ENCODE measurements at places on chromosomes 16 and 17. TPM values are rescaled to one million over a fixed set of nuclear protein-coding genes. Genes with fewer than 3 reads are reported as not detected.

GRCh38 chr16:14427371-14427948 lies 202.6 kb downstream of the PARN start:
- DNase-seq = no peak

Gene CD79B
- not detected for total RNA-seq

DNA sequence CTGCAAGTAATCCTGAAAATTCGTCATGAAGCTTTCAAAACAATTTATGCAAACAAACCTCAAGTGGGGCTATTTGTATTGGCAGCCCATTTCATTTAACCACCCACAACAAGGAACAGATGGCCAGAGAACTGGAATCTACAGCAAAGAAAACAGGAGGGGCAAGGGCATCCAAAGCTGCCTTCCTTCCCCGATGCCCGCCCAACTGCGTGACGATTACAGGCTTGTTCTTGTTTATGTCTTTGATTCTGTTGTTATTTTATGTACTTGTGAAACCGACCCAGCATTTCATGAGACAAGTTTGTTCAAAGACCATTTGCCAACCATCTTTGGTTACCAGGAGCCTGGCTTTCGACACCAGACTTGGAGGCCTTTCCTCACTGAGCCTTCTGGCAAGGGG lies 59.1 kb upstream of the IRX6 start:
- DNase-seq = no peak

Gene SLFN14
- total RNA-seq = not detected

DNA sequence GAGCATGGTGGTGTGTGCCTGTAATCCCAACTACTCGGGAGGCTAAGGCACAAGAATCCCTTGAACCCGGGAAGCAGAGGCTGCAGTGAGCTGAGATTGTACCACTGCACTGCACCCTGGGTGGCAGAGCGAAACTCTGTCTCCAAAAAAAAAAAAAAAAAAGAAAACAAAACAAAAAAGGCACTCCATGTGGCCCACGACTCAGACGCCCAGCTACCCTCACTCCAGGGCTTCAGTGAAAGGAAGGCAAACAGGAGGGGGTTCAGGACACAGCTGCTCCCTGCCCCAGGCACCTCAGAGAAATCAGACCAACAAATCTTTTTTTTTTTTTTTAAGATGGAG lies 91.7 kb downstream of the LITAF start:
- no peak for DNase-seq

- no peak for DNase-seq
Observed at GRCh38 chr16:411576-412265, 10.0 kb downstream of the DECR2 start.

GRCh38 chr17:69058165-69058564 lies 2.6 kb downstream of the ABCA9 start:
- no peak for DNase-seq

Gene ADPRM
- total RNA-seq = 12.7 TPM

Gene CCL1
- not detected for total RNA-seq

DNA sequence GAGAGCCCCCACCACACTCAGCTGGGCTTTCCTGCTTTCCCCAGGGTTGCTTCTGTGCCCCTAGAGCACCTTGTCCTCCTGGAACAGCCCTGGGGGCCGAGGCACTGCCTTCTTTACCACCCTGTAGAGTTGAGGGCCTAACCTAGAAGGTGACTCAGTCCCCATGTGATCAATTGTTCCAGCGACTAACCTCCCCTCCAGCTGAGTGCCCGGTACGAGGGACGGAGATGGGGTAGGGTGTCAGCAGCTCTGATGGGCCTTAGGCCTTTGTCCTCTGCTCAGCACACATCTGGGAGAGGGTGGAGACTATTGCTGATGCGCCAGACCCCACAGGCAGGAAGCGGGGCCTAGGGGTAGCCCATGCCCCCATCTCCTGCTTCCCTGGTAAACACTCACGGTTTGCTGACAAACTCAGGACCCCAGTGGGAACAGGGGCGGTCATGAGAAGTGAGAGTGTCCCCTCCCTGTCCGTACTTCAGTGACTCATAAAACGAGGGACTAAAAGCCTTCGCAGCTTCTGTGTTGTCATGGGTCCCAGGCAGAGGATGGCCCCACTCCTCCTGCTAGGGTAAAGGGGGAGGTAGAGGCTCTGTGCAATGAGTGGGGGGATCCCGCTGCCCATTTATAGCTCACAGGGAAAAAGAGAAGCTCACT lies 33.1 kb downstream of the NECAB2 start:
- DNase-seq = no peak

- no peak for DNase-seq
Observed at GRCh38 chr16:80913397-80913796, 93.3 kb downstream of the CMC2 start.

- no peak for DNase-seq
Observed at GRCh38 chr17:3956327-3956957, 7.8 kb downstream of the ATP2A3 start.

Gene VAT1L
- total RNA-seq = not detected

- no peak for DNase-seq
Observed at GRCh38 chr17:60423865-60424264, 1.6 kb downstream of the CHCT1 start.

- no peak for DNase-seq
Observed at GRCh38 chr17:7404737-7405349, 946 bp upstream of the TMEM256 start.

Gene AP2B1
- 208 TPM for total RNA-seq

Gene ADGRG1
- 4.6 TPM for total RNA-seq

DNA sequence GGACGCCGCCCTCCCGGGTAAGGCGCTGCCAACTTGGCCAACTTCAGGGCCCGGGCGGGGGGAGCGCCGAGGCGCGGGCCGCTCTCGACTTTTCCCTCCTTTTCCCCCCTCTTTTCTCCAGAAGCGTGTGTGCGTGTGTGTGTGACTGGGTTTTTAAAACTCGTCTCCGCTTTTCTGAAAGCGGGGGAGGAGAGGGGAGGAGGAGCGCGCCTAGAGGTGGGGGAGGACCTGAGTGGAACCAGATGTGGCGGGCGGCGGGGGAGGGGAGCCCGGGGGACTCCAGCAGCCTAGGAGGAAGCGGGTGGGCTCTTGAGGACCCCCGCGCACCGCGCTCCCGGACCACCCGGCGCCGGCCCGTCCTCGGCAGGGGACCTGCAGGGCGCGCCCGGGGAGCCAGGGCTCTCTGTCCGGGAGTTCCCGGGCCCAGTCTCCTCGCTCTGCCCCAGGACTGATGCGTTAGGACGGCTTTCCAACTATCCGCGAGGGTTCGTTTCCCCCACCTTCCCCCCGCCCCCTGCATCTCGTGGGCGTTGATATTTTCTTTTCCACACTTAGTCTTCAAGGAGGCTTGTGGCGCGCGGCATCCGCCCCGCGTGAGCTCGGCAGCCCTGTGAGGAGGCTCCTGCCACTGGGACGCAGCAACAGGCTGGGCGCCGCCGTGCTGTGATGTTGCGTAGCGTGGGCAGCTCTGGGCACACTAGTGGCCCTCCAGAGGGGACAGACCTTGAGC lies 599 bp downstream of the MRC2 start:
- no peak for DNase-seq

- no peak for DNase-seq
Observed at GRCh38 chr17:65049085-65049756, 7.3 kb downstream of the GNA13 start.

GRCh38 chr17:20927308-20927977 lies 115.4 kb downstream of the USP22 start:
- DNase-seq = no peak

- peak; percentile 85 for DNase-seq
Observed at GRCh38 chr17:48100591-48101011, 677 bp downstream of the CBX1 start.

DNA sequence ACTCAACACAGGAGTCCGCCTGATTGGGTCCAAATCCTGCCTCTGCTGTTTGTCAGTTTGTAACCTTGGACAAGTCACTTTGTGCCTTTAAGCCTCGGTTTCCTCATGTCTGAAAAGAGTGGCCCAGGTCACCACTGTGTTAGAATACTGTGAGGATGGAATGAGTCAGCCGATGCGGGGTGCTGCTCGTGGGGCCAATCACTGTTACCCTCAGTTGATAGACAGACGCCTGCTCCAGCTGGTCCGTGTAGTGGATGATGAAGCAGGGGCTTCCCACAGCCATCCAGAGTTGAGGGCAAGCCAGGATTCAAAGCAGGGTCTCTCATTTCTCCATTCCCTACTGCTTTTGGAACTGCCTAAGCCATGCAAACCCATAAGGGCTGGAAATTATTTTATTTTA lies 5.8 kb downstream of the FBXL19 start:
- no peak for DNase-seq

Gene C1QL1
- 1.4 TPM for total RNA-seq

Gene TAT
- not detected for total RNA-seq

- DNase-seq = no peak
Observed at GRCh38 chr16:85628645-85629044, 15.5 kb downstream of the GSE1 start.

- no peak for DNase-seq
Observed at GRCh38 chr17:60160829-60161501, 11.2 kb downstream of the CA4 start.

Gene C16orf89
- total RNA-seq = not detected

Gene HYDIN
- not detected for total RNA-seq

DNA sequence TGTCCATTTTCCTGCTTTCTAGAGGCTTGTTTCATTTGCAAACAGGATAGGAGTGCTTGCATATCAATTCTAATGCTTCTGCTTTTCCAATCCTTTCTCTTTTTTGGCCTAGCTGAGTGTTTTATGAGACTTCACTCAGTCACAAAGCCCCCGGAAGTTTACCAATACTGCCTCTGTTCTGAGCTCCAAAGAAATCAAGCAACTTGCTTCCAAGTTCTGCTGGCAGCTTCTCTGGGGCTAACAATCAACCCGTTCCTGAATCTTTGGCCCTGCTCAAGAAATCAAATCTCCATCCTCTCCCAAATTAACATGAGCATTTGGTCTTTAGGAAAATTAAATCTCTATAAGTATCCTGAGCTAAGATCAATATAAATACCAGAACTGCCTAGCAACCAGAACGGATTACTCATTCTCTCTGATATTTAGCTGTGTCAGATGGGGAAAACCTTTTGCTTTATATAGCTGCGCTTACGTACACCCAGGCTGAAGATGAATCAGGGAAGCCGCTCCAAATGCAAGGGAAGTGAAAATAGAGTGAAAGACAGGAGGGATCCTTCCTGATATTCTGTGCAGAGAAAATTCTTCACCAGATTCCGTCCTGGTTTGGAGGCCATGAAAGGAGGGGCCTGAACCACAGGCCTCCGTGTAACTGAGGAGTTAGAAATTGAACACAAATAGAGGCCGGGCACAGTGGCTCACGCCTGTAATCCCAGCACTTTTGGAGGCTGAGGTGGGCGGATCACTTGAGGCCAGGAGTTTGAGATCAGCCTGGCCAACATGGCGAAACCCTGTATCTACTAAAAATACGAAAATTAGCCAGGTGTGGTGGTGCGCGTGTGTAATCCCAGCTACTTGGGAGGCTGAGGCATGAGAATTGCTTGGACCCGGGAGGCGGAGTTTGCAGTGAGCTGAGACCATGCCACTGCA lies 23.3 kb upstream of the GRB2 start:
- DNase-seq = no peak

DNA sequence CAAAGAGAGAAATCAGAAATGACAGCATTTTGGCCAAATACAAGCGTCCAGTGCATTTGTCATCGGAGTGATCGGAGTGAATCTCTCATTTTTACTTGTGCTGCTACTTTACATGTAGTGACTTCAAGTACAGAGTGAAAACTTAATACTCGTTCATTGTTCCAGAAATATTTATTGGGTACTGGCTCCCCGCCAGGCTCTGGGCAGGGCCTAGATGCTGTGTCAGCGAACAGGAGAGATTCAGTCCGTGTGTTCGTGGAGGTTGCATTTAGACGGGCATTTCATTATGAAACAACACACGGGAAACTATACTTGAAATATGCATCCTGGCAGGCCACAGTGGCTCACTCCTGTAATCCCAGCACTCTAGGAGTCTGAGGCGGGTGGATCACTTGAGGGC lies 727.2 kb upstream of the RBFOX1 start:
- no peak for DNase-seq

DNA sequence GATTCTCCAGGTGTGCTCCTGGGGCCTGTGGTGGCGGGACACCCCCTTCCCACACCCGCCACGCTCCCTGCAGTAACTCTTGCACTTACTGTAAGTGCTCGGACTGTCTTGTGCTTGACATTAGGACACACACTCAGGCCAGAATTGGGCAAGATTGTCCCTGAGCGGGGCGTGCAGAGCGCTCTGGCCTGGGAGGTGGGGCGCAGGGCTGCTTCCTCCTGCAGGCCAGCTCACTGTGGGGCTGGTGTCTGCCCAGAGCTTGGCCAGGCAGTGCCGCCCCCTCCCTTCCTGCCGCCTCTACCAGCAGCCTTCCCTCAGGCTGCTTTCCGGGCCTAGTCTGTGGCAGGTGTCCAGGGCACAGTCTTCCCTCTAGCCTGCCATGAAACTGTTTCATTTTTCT lies 6.1 kb upstream of the ATP6V0C start:
- DNase-seq = no peak

DNA sequence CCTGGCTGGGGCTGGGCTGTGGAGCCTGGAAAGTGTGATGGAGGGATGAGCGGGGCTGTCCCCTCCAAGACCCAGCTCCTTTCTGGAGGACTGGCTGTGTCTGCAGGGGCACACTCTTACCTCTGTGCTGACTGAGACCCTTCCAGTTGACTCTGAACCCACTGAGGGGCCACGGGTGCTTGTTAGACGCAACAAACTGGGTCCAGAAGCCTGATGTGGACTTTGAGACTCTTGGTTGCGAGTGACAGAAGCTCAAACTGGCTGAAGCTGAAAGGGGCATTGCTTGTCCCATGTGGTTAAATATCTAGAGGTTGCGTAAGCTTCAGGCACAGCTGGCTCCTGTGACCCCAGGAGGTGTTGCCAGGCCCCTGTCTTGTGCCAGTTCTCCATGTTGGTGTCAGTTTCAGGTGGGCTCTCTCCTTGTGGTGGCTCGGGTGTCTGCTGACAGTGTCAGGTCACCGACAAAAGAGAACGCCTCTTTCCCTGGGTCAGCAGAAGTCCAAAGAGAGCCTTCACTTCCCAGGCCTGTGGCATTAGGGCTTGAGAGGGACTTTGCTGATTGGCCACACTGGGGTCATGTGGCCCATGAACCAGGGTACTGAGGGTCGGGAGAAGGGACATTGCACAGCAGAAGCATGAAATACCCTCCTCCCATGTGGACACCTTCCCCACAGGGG lies 16.7 kb downstream of the ADCY7 start:
- no peak for DNase-seq

- DNase-seq = no peak
Observed at GRCh38 chr16:29028457-29029167, 43.8 kb downstream of the LAT start.

Gene PFAS
- total RNA-seq = 53.6 TPM

GRCh38 chr16:13291591-13292333 lies 390.4 kb downstream of the SHISA9 start:
- DNase-seq = no peak

- no peak for DNase-seq
Observed at GRCh38 chr16:35532576-35532975, 2073.2 kb downstream of the TP53TG3F start.

DNA sequence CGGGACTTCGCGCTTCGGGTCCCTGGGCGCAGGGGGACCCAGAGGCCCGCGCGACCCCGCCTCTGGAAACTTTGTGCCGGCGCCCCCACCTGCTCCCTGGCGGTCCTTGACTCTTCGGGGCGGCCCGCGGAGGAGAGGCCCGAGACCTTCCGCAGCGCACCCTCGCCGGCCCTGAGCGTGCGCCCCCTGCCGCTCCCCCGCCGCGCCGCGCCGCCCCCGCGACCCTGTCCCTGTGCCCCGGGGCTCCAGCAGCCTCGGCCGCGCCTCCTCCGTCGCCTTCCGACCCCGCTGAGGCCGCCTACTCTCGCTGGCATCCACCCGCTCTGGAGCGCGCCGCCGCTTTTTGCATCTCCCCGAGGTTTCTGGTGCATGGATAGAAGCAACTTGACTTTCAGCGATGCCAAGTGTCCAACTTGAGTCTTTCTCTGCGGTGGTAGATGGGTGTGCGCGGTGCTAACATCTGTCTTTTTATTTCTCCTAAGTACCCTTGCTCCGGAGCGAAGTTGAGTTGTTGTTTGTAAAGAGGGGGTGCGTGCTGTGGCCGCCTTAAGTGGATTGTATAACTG lies 414 bp downstream of the DUSP14 start:
- peak; percentile 92 for DNase-seq

Gene SULT1A4
- total RNA-seq = 0.78 TPM
